GM20000 (cell line): ENCODE measurements at places on chromosomes 3 and 15.

DNA sequence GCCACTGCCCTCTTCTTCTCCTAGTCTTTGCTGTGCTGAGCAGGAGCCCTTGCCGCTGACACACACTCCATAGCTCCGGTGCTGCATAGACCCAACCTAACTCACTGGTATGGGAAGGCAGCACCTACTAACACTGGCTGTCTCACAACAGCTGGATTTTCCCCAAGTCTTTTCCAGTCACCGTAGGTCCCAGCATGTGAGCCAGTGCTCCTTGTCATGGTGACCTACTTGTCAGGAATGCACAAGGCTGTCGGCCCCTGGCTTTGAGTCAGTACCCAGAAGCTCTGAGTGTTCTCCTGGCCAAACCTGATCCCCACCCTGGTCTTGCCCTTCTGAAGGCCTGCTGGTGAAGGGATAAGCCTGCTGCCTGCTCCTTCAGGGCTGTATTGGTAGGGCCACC lies 25.7 kb downstream of the AMOTL2 start:
- DNase-seq = no peak

DNA sequence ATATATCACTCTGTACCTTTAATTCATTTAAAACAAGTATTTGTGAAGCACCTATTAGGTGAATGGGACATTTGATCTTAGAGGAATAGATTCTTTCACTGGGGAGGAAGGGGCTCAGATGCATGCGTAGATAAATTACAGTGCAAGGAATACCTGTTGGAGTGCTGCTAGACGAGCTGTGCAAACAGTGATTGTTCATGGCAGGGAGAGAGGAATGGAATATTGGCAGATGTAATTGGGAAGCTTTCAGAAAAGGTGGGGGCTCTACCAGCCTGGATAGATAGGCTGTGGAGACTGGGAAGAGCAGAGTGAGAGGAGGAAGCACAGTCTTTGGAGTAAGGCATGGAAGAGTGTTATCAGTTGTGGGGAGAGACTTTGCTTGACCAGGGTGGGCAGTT lies 116.8 kb downstream of the AKAP13 start:
- DNase-seq = no peak

GRCh38 chr3:175447521-175447920 lies 588.4 kb downstream of the NAALADL2 start:
- no peak for DNase-seq

DNA sequence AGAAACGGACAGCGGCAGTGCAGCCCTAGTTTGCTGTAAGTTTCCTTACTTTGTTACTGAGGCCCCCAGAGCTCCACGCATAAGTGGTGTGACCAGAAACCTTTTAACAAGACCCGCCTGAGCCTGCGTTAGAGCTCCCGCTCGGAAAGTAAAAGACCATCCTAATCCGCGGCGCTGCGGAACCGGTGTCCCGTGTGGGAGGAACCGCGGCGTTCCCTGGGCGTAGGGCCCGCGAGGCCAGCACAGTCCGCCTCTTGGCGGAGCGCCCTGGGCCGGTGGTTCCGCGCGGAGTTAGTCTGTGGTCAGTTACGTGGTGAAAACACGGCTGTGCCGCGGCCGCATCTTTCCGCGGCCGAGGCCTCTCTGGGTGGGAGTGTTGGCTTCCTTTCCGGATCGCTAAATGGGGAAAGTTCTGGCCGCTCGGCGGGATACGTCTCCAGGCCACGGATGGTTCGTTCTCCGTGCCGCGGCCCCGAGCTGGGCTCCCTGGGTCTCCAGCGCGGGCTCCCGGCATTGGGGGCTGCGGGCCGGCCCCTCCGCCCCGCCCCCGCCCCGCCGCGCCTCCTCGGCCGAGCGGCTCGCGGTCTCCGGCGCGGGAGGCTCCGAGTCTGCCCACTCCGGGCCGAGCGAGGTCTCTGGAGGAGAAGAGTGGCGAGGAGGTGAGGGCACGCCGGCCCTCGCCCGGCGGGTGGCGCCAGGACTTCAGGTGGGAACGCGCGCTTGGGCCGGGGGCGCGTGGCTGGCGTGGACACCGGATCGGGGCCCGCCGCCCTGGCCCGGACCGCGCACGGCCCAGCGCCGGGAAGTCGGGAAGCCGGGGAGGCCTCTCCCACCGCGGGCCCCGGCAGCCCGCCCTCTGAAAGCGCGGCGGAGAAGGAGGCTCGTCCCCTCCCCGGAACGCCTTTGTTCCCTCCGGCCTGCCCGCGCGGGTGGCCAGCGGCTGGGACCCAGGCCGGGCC lies 754 bp downstream of the B3GNT5 start:
- peak; percentile 62 for DNase-seq

GRCh38 chr3:99627062-99627826 lies 11.2 kb upstream of the COL8A1 start:
- no peak for DNase-seq

DNA sequence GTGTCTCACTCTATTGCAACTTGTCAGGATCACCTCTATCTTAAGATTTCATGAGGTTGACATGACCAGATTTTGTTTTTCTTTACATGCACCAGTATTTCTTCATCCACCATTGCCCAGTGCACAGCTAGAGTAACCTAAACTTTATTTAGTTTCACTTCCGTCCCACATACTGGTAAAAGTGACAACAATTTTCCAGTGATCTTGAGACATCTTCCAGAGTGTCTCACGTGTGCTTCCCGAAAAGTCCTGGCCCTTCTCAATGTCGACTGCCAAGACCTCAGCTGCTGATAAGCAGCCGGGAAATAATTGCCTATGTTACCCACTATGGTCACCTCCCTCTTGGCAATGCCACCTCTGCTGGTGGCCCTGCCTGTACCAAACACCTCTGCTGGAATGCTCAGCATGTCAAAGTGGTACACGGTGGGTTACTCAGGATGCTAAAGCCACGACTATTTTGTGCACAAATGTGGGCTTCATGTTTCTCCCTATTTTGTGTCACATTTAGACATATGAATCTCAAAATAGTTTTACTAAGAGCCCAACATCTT lies 379.7 kb upstream of the TGFBR2 start:
- no peak for DNase-seq

- no peak for DNase-seq
Observed at GRCh38 chr3:34261001-34261385, 462.6 kb downstream of the PDCD6IP start.

- DNase-seq = peak; percentile 73
Observed at GRCh38 chr3:33277193-33277882, at the start of gene FBXL2. FBXL2 (plus strand) TSS chr3:33277442; CDS start chr3:33277513, 71 bp downstream.

- no peak for DNase-seq
Observed at GRCh38 chr3:150352931-150353330, 55.2 kb upstream of the TSC22D2 start.

DNA sequence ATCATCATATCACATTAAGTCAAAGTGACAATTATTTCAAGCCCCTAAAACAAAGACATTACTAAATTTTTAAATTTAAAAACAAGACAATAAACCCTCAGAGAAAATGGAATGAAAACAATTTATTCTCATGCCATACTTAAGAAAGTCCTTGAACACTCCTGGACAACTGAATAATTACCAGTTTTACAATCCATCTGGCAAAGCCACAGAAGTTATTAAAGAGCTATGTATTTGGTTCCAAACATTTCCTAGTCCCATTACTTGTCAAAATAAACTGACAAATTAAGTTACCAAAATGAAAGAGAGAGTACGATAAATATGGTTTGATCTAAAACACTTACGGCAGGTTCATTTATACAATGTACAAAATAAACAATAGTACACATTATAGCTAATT lies 63.2 kb downstream of the LRRFIP2 start:
- DNase-seq = no peak

DNA sequence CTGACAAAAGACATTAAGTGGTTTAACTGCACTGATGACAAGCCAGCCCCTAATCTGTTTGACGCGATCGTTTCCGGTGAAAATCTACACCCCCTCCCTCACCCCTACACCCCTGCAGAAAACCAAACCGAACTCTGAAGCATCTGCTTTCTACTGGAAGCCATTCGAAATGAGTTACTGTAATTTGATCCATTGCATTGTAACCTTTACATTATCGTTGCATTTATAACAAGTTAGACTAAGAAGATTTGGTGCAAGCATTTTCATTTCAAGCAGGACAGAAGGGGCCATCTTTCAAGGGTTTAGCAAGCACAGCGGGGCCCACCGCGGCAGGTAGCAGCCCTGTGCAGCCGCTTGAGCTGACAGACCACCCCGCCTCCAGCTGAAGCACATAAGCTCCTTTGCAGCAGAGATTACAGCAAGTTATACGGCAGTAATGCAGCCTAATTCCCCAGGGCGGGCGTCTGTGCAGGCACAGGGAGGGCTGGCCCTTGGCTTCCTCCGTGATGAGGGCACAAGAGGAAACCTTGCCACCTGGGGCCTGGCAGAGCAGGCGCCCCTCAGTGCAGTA lies 79.3 kb downstream of the CHSY1 start:
- DNase-seq = no peak

GRCh38 chr3:101847328-101847727 lies 2.0 kb upstream of the NFKBIZ start:
- no peak for DNase-seq

DNA sequence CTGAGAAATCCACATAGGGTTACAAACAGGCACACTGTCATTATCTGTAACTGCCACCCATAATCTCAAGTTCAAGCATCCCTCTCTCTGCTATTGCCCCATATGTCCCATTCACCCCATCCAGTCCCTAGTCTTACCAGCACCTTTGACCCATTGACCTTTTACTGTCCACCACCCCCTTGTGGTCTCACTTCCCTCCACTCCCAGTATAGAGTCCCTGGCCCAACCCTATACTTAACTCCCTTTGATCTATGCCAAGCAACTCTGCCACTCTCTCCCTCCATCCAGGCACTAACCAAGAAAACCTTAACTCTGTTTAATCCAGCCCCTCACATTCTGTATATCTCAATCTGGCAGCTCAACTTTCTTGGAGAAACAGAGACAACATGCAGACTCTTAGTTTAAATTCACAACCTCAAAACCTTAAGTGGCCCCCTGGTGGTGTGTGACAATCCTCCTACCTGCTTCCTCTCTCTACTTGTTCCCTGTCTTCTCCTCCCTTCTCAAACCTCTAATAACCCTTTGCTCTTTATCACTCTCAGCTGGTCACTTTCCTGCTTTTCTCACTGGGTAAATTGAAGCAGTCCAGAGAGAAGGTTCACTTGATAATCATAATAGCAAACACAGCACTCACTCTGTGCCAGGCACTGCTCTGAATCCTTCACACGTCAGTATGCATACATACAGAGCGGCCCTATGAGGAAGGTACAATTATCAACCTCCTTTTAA lies 162.7 kb downstream of the STT3B start:
- DNase-seq = peak; percentile 45

- no peak for DNase-seq
Observed at GRCh38 chr3:186472456-186473008, 71.6 kb downstream of the CRYGS start.

GRCh38 chr3:58704745-58705144 lies 38.2 kb upstream of the FAM3D start:
- DNase-seq = no peak
